CD4-positive, alpha-beta memory T cell (primary cell): ENCODE measurements at places on chromosomes 13 and 19. TPM values are rescaled to one million over a fixed set of nuclear protein-coding genes. Genes with fewer than 3 reads are reported as not detected.

IZUMO2 gene
- not detected for total RNA-seq

SIGLEC8 gene
- not detected for total RNA-seq

DNA sequence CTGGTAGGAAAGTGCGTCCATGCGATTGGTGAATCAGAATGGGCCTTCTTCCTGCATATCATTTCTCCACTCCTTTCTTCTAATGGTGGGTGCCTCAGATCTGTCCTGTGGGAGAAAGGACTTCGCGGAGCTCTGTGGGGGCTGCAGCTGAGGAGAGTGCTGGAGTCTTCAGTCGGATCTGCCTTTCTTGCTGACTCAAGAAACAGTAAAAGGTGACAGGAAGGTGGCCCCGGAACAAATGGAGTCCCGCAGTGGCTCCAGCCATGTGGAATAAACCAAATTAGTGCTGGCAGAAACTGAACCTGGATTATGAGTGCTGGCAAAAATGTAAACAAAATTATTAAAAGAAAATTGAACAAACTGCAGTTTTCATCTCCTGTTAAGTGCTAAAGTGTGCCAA is 15.1 kb upstream of the GAS6 start:
- DNase-seq = no peak
- H3K27ac ChIP-seq = no peak overlapping the region
- H3K4me3 ChIP-seq = no peak overlapping the region
- H3K27me3 ChIP-seq = no peaks in the 10 kb centered on the region

GJB6 gene
- not detected for total RNA-seq

DNA sequence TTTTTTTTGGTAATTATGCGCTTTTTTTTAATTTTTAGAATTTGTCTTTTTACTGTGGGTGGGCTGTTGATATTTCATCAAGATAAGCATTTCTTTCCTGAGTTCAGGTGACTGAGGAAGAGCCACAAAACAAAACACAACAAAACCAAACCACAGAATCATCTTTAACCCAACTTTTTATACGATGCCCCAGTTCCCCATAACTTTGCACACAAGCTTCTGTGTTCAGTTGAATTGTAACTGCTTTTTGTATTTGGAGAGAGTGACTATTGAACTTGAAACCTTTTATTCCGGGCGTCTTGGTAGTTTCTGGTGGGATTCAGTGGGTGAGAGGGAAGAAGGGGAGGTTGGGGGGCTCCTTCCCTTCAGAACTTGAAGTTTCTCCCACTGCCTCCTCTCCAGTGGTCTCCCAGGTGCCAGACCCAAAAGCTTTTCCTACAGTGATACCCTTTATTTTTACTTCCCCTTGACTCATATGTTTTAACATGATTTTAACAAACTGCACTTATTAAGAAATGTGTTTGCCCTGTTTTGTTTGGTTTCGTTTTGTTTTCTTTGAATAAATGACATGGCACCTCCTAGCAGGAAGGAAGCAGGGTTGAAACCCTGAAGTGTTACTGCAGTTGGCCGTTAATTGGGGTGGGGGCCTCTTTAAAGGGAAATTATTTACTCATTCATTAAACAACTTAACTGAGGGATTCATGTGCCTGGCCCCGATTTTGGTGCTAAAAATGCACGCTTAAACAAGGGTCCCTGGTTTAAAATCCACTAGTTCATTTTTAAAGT is 2.7 kb upstream of the CCDC97 start:
- H3K27me3 ChIP-seq = no peaks in the 10 kb centered on the region
- H3K4me1 ChIP-seq = peaks cover 89% of the 10 kb centered on the region
- peak overlapping the region; percentile 92 for H3K27ac ChIP-seq
